Central memory CD4-positive, alpha-beta T cell (primary cell): ENCODE measurements at places on chromosomes 2 and 18.

- no peak for DNase-seq
These were observed 44.3 kb upstream of the CABYR start for GRCh38 chr18:24094561-24094960.

DNA sequence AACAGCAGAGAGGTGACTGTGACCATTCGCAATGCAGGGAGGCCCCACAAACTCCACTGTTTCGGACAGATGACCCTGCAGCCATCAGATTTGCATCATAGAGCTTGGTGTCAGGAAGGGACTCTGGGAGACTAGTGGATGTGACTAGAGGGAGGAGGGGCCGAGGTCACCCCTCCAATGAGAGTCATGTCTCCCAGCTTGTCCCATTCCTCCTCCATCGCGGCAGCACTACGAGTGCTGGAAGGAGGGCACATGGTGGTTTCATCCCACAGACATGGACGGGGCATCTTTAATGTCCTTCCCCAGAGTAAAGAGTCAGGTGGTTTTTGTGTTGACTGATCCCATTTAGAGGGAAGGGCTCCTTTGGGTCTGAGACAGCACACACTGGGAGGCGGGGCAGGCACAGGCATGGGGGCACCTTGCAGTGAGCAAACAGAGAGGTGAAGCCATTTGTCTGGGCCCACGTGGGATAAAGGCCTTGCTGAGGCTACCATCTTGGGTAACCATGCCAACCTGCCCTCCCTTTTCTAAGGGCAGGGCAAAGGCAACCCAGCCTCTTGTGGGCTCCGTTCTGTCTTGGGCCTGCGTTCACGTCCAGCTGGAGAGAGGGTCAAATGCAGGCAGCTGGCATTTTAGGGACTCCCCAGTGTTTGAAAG is 208.1 kb downstream of the ASB1 start:
- DNase-seq, result no peak

GRCh38 chr2:227033471-227034148 is 130.4 kb downstream of the COL4A4 start:
- no peak for DNase-seq

DNA sequence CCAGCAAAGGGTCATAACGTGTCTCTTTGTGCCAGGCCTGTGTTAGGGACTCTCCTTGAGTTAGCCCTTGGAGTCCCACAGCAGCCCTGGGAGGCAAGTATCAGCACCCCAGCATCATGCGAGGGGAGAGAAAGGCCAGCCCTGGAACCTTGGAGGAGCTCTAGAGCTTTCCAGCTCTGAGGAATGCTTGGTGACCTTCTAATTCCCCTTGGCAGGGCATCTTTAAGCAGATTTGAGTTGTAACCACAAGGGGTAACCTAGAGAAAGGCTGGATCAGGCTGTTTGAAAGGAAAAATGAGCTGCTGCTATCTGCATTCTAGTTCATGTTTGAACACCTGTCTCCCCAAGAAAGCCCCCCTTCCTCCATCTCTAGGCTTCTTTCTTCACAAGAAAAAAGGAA is 23.8 kb upstream of the ODC1 start:
- DNase-seq, result no peak

- no peak for DNase-seq
These were observed 79.3 kb downstream of the CLHC1 start for GRCh38 chr2:55152475-55153412.

DNA sequence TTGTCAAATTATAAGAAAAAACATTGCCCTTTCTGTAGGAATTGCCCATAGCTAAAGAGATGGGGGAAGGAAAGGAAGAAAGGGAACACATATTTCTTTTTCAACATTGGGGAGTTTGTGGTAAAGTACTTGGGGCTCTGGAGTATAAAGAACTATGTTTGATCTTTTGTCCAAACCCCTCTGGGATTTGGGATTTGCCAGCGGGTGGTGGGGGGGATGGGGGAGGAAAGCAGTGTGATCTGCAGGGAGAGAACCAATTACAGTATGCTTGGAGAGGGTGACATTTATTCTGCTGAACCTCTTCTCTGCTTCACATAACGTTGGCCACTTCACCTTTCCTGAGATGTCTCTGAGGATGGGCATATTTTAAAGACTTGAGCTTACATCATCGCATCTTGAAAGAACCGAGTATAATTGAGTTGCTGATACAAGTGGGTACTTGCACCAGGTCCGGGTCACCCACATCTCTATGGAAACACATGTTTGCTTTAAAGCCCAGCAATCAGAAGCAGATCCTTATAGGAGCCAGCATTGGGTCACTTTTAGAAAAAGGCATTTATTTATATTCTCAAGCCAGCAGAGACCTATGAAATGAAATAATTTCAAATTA is 73.1 kb downstream of the SPATS2L start:
- DNase-seq, result no peak

DNA sequence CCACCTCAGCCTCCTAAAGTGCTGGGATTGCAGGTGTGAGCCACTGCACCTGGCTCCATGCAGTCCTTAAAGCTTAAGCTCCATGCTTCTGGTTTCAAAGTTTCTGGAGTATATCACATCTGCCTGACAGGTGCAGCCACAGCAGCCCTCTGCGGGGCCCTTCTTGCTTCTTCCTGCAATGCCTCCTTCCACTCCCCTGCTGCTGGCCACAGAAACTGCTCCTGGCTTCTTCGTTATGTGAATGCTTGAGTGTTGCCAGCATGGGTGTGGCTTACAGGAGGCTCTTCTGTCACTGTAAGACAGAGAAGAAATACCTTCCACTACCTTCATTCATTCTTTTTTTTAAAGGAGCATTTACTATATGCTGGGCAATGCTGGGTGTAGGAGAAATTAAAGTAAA is 10.1 kb upstream of the CCBE1 start:
- DNase-seq, result no peak

GRCh38 chr2:80242355-80242910 is 62.1 kb downstream of the LRRTM1 start:
- no peak for DNase-seq

GRCh38 chr2:43101751-43102150 is 124.7 kb downstream of the ZFP36L2 start:
- DNase-seq, result no peak

- no peak for DNase-seq
These were observed 692 bp upstream of the WNT6 start for GRCh38 chr2:218858671-218859555.

- no peak for DNase-seq
These were observed 59.1 kb downstream of the PTPN4 start for GRCh38 chr2:119818792-119819191.

- peak; percentile 52 for DNase-seq
These were observed 57.5 kb upstream of the AGPS start for GRCh38 chr2:177334940-177335543.

DNA sequence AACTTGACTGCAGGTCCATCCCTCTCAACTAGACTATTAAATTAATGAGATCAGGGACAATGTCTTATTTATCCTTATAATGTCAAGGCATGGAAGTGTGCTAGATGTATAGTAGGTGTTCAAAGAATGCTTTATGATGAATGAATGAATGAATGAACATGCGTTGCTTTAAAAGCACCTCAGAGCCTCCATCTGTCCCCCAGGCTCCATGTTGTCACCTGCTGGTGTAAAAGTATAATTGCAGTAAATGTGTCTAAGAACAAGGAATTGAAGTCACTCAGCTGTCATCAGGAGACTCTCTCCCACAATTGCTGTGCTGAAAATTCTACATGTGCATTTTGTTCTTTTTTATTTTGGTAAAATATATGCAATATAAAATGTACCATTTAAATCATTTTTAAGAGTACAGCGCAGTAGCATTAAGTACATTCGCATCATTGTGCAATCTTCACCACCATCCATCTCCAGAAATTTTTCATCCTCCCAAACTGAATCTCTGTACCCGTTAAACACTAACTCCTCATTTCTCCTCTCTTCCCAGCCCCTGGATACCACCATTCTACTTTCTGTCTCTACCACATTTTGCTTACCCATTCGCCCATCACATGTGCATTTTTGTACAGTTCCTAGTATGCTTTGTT is 52.6 kb downstream of the GNAL start:
- DNase-seq, result no peak

- no peak for DNase-seq
These were observed 68.8 kb downstream of the LDLRAD4 start for GRCh38 chr18:13287372-13287771.

DNA sequence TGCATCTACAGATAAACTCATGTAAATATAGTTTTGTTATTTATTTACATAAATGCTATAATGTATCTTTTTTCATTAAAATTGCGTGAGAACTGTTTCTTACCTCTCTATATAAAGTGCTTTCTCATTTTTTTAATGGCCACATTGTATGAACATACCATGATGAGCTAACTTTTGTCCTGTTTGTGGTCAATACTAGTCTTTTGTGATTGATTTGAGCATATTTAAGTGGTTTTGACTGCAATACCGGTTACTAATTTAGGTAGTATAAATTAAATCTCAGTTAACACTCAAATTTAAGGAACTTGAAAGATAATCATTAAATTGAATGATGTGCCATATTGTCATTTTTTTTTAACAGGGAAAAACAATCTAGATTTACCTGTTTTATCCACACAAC is 108.2 kb downstream of the HAUS1 start:
- no peak for DNase-seq

DNA sequence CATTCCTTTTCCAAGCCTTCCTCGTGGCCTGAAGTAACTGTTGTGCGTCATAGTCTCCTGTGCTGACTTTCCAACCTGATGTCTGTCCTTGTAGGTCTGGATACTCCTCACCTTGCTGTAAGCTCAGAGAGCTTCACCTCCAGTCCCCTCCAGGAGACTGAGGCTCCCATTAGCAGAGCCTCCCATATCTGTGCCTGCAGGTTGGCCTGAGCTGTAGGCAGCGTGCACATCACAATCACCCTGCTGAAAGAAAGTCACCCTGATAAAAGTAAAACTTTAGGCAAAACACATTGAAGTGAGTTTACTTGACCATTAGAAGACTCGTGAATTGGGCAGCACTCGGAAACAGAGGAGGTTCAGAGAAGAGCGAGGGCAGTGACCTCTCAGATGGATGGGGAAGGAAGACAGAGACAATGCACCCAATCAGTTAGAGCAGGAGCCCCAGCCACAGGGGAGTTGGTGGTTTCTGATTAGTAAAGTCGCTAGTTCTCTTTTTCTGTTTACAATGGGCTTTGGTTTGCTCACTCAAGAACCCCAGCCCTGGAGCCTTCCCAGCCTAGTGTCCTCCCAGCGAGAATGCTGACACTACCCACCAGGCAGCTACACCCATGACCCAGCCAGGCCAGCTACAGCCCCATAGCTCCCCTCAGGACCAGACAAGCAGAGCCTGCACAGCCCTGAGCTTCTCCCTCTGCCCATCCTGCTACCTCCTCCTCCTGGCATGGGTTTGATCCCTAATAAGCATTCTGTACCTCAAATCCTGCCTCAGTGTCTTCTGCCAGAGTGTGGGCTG is 12.1 kb upstream of the TPO start:
- DNase-seq, result no peak

DNA sequence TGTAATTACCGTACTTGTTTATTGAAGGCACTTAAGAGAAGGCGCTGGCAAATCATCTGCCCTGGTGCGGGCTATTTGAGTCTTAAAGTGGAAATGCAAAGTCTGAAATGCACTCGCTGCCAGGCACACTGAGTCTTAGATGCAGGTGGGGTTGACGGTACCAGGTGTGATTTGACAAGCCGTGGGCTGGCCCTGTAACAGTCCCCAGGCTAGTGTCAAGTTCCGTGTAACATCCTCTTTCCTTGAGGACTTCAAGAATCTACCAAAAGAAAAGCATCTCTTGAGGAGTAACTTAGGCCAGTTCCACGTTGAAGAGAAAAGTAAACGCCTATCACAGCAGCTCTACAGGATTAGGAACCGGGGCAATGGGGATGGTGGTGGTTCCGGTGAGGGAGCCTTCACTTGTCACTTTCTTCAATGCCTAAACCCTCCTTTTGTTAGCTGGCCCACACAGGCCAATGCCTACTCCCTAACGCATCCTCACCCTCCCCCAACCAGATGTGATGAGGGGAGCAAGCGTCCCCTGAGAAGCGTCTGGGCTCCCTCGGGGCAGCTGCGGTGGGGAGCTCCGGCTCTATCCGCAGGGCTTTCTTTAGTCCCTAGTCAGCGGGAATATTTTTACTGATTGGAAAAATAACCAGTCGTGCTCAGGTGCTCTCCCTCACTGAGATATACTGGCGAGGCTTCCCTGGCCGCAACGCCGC is 1.5 kb upstream of the UGP2 start:
- no peak for DNase-seq

GRCh38 chr2:98087447-98088020 is 567 bp downstream of the VWA3B start:
- no peak for DNase-seq

GRCh38 chr2:219772103-219772635 is 144.7 kb downstream of the SLC4A3 start:
- DNase-seq, result no peak

GRCh38 chr2:73072416-73072815 is 904 bp upstream of the SFXN5 start:
- no peak for DNase-seq

- DNase-seq, result no peak
These were observed 24.6 kb upstream of the ZNF407 start for GRCh38 chr18:74573053-74573452.

DNA sequence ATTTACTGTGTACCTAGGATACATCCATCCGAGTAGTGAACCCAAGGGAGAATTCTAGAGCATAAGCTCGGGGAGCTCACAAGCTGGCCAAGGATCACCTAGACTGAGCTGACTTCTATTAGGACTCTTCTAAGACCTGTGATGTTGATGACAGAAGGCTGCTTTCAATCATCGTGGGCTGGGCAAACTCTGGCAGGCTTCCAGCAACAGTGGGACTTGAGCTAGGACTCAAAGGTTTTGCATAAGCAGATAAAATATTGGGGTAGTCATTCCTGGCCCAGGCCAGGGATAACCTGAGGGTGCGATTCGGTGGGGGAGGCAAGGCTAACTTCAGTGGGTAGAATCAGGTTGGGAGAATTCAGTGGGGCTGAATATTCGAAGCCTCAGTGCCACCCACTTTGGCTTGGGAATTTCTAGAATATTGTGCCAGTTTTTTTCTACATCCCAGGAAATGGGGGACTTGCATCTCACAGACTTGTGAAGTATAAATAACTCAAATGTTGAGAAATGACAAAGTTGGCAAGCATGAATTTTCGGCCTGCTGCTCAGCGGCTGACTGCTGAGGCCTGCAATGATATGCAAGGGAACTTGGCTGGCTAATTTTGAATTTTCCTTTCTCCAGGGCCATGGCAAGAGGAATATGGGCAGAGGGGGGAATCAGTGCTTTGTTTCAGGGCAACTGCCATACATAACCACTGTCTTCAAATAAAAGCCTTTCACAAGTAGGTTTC is 274.3 kb downstream of the PRKCE start:
- no peak for DNase-seq

GRCh38 chr2:164028814-164029534 is 293.2 kb upstream of the FIGN start:
- no peak for DNase-seq

DNA sequence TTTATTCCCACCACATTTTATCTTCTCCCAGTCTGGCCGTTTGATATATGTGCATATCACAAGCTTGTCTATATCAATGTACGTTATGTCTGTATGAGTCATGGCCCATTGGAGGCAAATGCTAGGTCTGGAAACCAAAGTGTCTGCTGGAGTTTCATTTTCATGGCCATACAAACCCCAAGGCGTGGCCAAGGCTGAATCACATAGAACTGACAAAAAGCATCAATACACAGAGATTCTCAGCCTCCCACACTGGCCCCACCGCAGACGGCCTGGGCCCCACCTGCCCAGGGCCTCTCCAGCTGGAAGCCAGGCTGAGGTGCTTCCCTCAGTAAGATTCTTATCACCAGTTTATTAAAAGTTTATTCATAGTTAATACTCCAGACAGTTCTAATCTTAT is 40.5 kb upstream of the SALL3 start:
- no peak for DNase-seq

- DNase-seq, result no peak
These were observed 146.3 kb downstream of the TMEM163 start for GRCh38 chr2:134572314-134573084.
